Esophagus muscularis mucosa (tissue), 4 donors: ENCODE measurements at places on chromosomes 16 and 17.
A peak's percentile ranks its signal among the peaks of the same experiment; 100 is the strongest.

DNA sequence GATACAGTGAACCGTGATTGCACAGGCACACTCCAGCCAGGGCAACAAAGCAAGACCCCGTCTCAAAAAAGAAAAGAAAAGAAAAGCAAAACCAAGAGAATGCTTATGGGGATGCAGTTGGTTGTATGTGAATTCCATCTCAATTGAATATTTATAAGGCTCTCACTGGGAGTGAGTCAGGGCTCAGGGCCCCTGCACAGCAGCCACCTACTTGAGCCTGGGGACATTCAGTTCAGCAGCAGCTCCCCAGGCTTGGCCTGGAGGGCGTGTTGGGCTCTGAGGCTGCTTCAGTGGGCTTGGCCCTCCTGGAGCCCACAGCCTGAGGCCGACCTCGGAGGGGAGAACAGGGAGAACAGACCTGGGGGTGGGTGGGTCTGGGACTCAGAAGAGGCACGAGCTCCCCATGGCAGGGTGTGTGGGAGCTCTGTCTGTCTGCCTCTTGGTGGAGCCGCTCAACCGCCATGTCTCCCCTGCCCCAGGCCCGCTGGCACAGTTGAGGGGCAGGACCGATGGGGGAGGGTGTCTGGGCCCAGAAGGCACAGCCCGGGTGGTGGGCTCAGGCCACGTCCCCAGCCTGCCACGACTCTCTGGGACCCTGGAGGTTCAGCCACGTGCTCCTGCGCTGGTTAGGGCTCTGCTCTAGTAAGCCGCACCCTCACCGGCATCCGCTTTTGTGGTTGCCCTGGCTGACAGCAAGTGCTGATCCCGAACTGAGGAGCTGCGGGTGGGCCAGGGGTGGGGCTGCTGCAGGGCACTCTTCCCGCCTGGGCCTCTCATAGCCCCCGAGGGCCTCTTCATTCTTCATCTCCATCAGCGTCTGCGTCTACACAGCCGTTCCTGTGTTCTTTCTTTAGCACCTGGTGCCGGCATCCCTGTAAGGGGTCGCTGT is 24.8 kb downstream of the ZFPM1 start:
- H3K4me1 ChIP-seq: peaks cover 6% of the 10 kb centered on the region
- no peak for DNase-seq
- no peaks in the 10 kb centered on the region for H3K36me3 ChIP-seq
- H3K27me3 ChIP-seq: peaks cover 41% of the 10 kb centered on the region
- H3K27ac ChIP-seq: no peak overlapping the region
- no peak overlapping the region for H3K4me3 ChIP-seq

DNA sequence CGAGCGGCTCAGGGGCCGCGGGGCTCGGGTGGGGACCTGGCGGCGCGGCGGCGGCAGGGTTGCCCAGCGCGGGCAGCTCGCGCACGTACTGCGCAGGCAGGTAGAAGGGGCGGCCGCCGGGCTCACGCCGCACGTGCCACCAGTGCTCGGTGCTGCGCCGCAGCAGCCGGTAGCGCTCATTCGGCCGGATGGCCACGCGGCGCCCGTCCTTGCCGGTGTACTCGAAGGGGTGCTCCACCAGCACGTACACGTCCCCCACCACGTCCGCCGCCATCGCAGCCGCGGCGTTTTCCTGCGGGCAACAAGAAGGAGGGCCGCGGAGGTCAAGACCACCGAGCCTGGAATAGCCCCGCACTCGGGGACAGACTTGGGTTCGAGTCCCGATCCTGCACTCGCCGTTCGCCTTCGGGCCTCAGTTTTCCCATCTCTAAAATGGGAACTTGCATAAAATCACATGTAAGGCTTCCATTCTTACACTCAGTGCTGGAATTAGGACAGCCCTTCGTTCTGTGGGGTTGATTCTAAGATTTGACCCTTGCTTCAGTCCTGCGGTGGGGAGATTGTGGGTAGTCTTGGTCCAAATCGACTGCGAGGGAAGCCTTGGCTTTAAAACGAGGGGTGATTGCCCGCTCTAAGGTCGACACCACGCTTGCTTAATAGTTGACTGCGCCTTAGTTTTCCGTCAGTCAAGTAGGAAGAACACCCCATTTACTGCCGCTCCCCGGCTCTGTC is 2.5 kb downstream of the ARHGAP27 start:
- peak overlapping the region; percentile 66 for H3K4me3 ChIP-seq
- peaks cover 20% of the 10 kb centered on the region for H3K27me3 ChIP-seq
- DNase-seq: no peak
- H3K27ac ChIP-seq: no peak overlapping the region
- peaks cover 16% of the 10 kb centered on the region for H3K36me3 ChIP-seq

- H3K27me3 ChIP-seq: no peaks in the 10 kb centered on the region
- H3K4me3 ChIP-seq: no peak overlapping the region
- H3K4me1 ChIP-seq: no peaks in the 10 kb centered on the region
- DNase-seq: no peak
- H3K36me3 ChIP-seq: no peaks in the 10 kb centered on the region
Measured at GRCh38 chr16:53664724-53665345, 38.8 kb downstream of the RPGRIP1L start.

- no peaks in the 10 kb centered on the region for H3K36me3 ChIP-seq
- H3K27ac ChIP-seq: no peak overlapping the region
- no peak overlapping the region for H3K4me3 ChIP-seq
- no peak for DNase-seq
Measured at GRCh38 chr16:10261077-10261476, 78.8 kb upstream of the GRIN2A start.

DNA sequence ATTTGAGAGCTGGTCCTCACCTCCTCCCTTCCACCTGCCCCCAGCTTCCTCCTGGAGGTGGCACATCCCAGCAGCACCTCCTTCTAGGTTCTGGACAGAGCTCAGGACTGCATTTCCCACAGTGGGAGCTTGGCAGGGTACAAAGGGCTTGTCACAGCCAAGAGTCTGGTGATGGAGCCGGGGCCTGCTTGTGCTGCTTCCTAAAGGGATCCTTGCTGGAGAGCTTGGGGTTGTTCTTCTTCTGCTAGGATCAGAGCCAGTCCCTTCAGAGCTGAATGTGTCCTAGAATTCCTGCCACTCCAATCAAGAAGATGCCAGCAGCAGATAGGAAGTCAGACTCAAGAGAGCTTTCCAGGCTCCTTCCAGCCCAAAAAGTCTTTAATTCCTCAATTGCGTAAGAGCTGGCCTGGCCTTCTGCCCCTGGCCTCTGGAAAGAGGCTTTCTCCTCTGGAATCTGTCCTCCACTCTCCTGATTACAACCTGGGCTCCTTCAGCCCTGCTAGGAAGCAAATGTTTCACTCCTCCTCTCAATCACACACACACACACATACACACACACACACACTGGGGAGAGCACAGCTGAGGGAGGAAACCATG is 4.4 kb downstream of the CD300E start:
- H3K27me3 ChIP-seq: peaks cover 22% of the 10 kb centered on the region
- no peaks in the 10 kb centered on the region for H3K4me1 ChIP-seq
- no peaks in the 10 kb centered on the region for H3K36me3 ChIP-seq
- no peak for DNase-seq

DNA sequence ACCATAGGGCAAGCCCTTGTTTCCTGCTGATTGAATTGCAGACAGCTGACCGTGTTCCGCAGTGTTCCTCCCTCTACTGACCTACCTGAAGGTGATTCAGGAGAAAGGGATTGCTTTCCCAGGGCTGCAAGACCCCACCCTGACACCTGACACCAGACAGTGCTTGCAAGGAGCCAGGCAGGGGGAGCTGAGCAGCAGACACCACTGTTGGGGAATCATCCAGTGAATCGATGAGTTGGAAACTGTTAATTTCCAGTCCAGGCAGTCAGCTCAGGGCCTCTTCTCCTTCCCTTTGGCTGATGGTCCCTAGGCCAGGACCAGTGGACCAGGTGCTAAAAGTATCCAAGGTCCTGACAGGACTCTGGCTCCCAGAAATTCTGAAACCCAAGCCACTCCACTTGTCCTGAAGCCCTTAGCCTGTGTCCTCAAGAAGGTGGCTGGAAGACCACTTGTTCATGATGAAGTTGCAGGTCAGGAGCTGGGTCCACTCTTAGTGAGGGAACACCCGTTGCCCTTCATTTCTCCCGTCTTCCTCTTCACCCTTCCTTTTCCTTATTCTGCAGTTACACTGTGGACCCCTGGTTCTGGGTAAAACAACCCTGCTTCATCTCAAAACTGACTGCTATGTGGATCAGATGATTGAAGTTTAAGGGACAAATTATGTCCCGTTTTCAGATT is 9.5 kb upstream of the UNK start:
- H3K27ac ChIP-seq: peak overlapping the region; percentile 99
- peaks cover 40% of the 10 kb centered on the region for H3K4me1 ChIP-seq
- no peaks in the 10 kb centered on the region for H3K27me3 ChIP-seq
- H3K4me3 ChIP-seq: no peak overlapping the region
